ENCODE measurements at places on chromosomes 4 and X.
A peak's percentile ranks its signal among the peaks of the same experiment; 100 is the strongest.

DNA sequence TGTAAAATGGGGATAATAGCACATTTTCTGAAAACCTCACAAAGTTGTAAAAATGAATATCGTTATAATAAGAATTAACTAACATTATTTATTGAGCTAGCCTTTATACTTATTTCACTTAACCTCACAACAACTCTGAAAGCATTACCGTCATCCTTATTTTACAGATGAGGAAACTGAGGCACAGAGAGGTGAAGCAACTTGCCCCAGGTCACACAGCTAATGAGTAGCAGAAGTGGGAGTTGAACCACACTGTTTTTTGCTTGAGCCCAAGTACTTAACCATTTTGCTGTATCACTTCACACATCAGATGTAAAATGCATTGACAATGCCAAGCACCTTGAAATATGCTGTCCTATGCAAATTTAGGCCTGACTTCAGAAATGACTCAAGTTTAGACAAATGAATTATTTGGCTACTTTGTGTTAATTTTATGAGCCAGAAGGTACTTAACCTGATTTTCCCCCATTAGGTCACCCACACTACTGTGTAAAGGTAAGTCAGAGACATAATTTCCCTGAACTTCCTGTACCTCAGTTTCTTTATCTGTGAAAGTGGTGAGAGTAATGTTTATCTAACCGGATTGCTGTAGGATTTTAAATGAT, 23.1 kb downstream of the CD40LG start:
- DNase-seq, result no peak

DNA sequence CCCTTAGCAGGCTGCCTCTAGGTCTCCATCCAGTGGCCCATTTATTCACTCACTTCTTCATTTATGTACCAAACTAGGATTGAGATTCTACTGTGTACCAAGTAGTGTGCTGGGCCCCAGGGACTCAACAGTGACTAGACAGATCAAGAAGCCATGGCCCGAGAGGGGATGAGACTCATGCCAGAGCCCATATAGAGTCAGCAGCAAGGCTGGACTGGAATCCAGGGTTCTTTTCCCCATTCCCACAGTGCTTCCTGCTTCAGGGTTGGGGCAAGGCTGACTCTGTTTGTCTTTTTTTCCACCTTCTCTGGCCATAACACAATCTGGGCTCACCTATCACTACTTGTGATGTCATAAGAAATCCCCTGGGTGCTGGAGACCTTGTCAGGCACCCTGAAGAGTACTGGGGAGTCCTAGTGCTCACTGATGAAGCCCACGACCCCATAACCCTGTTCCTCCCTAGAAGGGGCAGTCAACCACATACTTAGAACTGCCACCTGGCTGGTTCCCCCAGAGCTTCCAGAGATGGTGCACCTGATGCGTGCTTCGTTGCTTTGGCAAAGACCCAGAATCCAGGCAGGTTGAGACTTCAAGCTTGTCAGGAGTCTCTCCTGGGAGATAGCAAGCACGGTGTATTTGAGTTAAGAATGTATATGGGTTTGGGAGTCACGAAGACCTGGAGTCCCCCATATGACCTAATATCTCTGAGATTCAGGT, 6.2 kb downstream of the RTL5 start:
- DNase-seq, result no peak

GRCh38 chr4:125398263-125399002, 83.7 kb downstream of the FAT4 start:
- DNase-seq, result no peak

- DNase-seq, result no peak
These were observed 1.1 kb upstream of the DUSP21 start for GRCh38 chrX:44842550-44843317.

DNA sequence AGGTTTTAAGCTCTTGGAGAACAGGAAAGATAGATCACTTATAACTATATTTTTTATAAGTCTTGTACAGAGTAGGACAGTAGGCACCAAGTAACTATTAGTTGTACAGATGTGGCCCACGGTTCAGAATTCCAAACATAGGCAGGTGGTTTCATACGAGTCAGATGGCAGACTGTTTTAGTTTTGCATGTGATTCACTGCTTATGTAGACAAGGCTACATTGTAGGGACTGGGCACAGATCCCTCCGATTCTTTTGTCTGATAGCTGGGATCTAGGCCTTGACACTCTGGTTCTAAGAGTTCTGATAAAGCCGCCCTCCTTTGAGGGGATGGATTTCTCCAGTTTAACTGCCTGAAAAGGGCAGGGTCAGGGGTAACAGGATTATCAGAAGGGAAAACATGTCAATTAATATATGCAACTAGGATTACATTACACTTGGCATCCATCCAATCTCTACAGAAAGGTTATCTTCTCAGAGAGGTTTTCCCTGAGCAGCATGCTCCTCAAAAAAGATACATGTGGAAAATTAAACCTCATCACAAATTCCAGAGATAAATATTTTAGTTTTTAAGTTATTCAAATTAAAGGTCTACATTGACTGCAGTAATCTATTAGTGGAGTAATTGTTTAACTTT, 87.8 kb downstream of the SPRY1 start:
- no peak for DNase-seq

DNA sequence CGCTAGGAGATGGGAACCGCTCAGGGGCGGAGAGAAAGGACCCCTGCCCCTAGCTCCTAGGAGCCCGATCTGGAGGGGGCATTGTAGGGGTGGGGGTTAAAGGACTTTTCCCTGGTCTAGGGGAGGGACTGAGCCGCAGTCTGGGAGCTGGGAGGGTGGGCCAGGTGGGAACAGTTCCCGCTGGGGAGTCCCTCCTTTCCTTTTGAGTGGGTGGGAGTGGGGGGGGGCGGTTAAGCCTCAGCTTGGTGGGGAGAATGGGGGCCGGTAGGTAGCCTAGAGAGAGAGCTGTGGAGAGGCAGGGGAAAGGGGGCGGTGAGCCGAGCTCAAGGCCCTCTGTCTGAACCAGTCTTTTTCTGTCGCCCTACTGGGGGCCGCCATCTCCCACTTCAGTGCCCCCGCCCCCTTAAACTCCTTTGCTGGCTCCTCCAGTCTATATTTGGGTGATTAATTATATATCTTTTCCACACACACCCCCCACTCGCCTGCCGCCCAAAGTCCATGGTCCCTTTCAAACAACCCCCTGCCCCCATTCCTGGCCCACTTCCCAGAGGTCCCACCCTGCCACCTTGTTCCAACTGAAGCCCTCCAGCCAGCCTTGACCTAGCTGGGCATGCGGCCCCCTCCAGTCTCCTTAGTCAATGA, 822 bp downstream of the ZNF275 start:
- no peak for DNase-seq

DNA sequence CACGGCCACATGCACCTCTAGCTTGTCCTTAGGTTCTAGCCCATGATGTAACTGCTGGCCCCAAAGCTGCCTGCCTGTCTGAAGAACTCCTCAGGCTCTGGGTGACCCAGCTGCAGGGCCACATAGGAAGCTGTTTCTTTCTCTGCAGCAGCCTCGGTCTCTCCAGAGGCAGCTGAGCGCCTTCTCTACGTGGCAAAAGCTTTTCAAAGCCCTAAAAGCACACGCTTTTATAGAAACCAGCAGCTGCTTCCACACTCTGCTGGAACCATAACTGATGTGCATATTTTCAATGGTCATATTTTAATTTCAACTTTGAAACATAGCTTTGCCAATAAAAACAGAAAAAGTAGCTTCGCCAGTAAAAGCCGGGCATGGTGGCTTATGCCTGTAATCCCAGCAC, 37.4 kb downstream of the FAM53A start:
- no peak for DNase-seq

GRCh38 chr4:183035726-183036415, 63.2 kb upstream of the WWC2 start:
- DNase-seq, result no peak

GRCh38 chrX:66015152-66015831, 24.6 kb downstream of the VSIG4 start:
- peak; percentile 95 for DNase-seq

DNA sequence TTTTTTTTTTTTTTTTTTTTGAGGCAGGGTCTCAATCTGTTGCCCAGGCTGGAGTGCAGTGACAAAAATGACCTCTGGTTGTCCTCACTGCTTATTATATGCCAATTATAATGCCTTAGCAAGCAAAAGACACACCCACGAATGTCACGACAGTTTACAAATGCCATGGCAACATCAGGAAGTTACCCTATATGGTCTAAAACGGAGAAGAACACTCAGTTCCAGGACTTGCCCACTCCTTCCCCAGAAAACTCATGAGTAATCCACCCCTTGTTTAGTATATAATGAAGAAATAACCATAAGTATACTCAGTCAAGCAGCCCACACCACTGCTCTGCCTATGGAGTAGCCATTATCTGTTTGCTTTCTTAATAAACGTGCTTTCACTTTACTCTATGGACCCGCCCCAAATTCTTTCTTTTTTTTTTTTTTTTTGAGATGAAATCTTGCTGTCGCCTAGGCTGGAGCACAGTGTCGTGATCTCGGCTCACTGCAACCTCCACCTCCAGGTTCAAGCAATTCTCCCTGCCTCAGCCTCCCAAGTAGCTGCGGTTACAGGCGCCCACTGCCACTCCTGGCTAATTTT, 106.2 kb downstream of the SMIM20 start:
- DNase-seq, result no peak

- DNase-seq, result no peak
These were observed 43.0 kb downstream of the AMELX start for GRCh38 chrX:11336201-11336600.

- no peak for DNase-seq
These were observed 209.9 kb downstream of the IQCM start for GRCh38 chr4:149605601-149606378.

DNA sequence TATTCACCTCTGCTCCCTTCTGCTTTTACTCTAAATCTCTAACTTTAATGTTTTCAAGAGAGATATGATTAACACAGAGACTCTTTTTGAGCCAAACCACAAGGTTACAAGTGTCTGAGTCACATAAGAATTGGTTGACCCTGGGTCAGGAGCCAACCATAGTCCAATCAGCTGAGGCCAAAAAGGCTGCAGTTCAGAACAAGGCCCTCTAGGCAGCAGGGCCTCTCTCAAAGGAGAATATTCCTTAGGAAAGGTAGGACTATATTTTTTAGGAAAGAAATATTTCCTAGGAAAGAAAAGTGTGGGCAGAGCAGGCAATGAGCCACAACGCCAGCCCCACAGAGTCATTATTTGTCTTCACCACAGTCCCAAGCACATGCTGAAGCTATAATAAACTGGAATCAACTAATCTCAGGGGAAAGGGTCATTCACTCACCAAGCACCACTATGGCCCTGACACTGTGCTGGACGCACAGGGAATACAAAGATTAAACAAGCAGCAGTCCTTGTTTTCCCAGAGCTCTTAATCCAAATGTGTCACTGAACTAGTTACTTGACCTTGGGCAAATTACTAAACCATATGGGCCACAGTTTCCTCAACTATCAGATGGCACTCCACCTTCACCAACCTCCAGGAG, 2.2 kb downstream of the ATP8A1 start:
- DNase-seq, result no peak

- DNase-seq, result no peak
These were observed 39.8 kb upstream of the TADA2B start for GRCh38 chr4:7003176-7003878.

- DNase-seq, result no peak
These were observed 39.6 kb downstream of the DKK2 start for GRCh38 chr4:106996490-106996889.

DNA sequence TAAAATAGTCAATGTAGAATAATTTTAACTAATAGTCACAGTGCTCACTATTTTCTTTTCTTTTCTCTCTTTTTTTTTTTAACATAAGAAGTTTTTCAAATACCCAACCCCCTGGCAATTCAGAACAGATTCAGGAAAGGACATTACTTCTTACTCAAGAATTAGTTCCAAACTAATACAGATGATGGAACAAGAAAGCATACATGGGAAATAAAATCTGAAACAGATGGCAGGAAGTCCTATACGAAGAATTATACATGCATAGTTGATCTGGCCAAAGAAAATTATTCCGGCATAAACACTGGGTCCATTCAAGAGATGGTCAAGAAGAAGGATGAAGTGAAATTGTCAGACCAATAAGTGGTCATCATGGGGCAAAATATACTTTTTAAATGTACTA, 614.4 kb upstream of the INTU start:
- DNase-seq, result no peak

GRCh38 chrX:73855546-73855945, 292.5 kb downstream of the CHIC1 start:
- no peak for DNase-seq

DNA sequence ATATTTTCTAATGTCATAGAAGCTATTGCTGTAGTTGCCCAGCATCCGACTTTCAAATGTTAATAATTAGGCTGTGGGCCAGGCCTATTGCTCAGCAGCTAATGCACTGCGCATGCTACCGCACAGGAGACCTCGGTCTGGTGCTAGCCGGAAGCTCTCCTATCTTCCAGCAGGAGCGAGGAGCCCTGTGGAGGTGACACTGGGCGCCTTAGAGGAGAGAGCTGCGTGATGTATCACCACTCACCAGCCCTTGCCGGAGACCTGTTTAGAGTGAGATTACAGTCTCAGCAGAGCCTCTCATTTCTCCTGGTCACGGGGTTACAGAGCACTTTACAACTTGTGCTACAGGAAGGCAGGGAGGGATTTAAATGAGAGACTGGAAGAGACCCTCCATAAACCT, 31.1 kb upstream of the MID1IP1 start:
- DNase-seq, result no peak

- no peak for DNase-seq
These were observed 14.0 kb downstream of the SOD3 start for GRCh38 chr4:24809376-24809775.

GRCh38 chr4:73527196-73527595, 45.7 kb downstream of the AFM start:
- DNase-seq, result no peak

All from GF-D8 (cell line).